Activated CD4-positive, alpha-beta T cell treated with anti-CD3 and anti-CD28 coated beads for 48 hours (primary cell): ENCODE measurements at places on chromosomes 13 and 19.
A peak's percentile ranks its signal among the peaks of the same experiment; 100 is the strongest.

DNA sequence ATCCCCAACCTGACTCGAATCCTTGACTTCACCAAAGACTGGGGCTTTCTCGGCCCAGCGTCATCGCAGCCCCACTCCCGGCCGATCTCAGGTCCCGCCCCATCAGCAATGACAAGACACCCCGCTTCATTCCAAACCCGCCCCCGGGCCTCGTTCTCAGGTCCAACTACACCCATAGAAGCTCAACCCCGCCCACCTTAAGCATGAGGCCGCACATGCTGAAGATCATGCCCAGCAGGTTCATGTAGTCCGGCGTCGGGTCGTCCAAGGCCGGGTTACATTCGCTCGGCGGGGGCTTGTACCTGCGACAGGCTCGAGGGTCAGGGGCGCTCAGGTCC, 2.3 kb downstream of the WDR83 start:
- DNase-seq, result peak; percentile 78

- DNase-seq, result no peak
Measured at GRCh38 chr13:99196466-99197116, 4.1 kb upstream of the UBAC2 start.

GRCh38 chr13:112902101-112902651, 66.8 kb upstream of the MCF2L start:
- no peak for DNase-seq

GRCh38 chr13:100565286-100565685, 23.3 kb downstream of the GGACT start:
- DNase-seq, result no peak

- DNase-seq, result peak; percentile 76
Measured at GRCh38 chr19:34350161-34350561, 14.8 kb upstream of the GPI start.

- no peak for DNase-seq
Measured at GRCh38 chr13:59475911-59476310, 687.8 kb downstream of the DIAPH3 start.

DNA sequence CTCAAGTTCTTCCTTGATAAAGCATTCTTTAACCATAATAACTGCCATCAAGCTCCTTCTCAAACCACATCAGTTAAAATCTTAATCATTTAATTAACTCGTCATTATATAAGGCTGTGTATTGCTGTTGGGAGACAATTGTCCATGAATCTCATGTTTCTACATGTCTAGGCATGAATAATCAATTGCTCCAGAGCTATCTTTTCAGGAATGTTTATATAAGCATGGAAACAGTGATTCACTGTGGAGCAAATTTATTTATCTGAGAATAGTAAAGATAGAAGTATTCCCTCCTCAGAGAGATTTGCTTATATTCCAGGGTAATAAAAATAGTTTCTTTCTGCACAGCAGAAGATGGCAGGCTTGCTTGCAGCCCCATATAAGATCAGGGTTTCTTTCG, 71.1 kb downstream of the CBY2 start:
- no peak for DNase-seq

GRCh38 chr13:34201050-34201913, 383.3 kb downstream of the RFC3 start:
- no peak for DNase-seq

- no peak for DNase-seq
Measured at GRCh38 chr19:16319481-16319880, 5.1 kb upstream of the KLF2 start.

- no peak for DNase-seq
Measured at GRCh38 chr19:55489711-55490477, 1.7 kb downstream of the SSC5D start.

- DNase-seq, result no peak
Measured at GRCh38 chr19:36064826-36065225, 10.1 kb downstream of the WDR62 start.

DNA sequence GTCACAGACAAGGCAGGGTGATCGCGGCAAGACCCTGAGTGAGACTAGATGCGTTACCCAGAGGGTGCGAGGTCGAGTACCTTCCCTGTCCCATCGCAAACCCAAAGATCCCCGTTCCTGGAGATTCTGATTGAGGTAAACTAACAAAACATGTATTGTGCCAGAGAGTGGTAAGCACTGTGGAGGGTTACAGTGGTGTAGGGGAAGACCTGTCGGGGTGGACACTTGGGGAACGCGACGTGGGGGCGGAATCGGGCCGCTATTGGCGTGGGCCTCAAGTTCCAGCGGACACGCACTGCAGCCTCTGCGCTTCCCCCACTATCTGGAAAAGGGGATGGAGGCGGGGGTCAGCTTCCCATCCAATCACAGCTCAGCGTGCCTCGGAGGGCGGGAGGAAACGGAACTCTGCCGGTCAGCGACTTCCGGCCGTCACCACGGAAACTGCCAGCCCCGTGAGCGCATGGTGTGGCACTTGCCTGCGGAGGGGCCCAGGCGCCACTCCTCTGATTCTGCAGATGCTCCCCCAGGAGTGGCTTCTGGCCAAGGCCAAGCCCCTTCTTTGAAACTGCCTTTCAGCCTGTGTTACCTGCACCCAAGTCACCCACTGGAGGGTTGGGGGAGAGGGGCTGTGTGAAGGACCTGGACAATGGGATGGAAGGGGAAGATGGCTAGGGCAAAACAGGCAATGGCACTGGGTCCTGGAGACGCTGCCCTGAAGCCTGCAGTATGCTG, 1.0 kb upstream of the UBE2M start:
- peak; percentile 87 for DNase-seq

DNA sequence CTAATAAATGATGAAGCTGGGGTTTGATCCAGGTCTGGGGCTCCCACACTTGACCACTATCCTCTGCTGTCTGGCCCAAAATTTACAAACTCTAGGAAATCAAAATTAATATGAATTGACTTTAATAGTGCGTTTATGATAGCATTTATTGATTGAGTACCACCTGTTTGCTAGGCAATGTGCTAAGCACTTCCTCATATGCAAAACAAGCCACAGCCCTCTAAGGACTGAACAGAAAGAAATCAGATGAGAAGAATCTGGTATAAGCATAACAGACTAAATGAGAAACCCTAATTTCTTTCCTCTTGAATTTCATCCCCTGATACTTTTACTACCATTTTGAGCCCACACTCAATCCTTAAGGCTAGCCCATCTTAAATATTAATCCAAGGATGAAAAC, 6.6 kb upstream of the MLNR start:
- no peak for DNase-seq

DNA sequence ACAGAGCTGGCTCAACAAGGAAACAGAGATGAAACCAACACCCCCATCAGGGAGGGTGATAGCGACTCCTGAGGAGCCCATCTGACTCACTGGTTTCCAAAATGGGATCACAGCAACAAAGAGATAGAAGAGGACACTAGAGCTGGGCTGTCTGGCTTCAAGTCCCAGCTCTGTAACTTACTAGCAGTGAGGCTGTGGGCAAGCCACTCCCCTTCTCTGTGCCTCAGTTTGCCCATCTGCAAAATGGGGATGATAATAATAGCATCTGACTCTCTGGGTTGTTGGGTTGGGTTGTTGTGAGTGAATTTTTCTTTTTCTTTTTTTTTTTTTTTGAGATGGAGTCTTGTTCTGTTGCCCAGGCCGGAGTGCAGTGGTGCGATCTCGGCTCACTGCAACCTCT, 14.3 kb downstream of the IGSF23 start:
- DNase-seq, result no peak

GRCh38 chr13:35957996-35958395, 173.2 kb downstream of the DCLK1 start:
- DNase-seq, result no peak

GRCh38 chr13:22196777-22197176, 525.9 kb downstream of the FGF9 start:
- no peak for DNase-seq

DNA sequence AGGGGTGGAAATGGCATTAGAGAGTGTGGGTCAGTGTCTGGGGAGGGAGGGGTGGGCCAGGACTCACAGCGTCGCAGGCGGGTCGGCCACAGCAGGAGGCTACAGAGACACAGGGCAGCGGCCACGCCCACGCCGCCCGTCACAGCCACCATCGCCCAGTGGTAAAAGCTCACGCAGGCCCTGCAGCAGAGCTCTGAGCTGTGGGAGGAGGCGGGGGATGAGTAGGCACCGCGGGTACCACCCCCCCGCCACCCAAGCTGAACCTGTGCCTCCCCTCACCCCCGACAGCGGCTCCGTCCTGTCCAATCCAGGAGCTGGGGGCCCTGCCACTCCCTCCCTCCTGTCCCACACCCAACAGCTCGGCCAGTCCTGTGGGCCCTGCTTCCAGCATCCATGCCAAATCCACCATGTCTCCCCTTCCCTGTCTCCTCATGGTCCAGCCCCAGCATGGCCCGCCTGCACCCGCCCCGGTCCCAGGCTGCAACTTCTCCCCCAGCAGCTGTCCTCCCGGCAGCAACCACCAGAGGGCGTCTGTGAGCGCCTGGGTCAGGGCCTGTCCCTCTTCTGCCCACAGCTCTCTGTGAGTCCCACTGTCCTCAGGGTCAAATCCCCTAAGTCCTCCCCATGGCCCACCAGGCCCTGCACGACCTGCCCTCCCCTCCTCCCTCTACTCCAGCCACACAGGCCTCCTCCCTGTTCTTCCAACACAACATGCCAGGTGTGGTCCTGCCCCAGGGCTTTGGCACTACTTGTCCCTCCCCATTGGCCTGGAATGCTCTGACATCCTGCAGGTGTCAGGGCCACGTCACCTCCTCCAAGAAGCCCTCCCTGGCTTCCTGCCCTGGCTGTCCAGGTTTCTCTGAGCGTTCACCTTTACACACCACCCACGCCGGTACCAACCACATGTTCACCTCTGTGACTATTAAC, 6.0 kb downstream of the TEKTIP1 start:
- peak; percentile 86 for DNase-seq

DNA sequence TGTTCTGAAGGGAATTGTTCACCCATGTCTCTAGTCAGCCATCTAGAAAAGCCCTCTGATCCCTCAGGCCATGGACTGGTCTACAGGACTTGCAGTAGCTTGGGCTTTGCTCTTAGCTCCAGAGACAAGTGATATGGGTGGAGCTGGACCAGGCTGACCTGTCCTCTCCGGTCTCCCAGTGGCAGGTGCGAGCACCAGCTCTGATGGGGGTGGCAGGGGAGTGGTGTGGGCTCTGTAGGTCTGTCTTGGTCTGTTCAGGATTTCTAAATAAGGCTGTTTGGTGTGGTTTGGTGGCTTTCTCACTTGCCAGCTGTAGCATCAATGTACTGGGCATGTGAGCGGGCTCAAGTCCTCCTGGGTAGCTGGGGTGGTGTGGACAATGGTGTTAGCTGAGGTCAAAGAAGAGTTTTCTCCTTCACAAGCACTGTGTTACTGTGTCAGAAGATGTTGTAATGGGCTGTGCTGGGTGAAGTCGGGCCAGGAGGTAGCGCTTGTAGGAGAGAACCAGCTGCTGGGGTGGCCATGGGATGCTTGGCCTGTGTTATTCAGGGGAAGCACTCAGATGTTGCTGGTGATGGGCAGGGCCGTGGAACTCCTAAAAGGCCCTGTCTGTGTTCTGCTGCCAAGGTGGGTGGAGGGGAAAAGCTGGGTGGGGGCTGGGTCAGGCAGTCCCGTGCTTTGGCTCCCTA, 16.9 kb downstream of the GPC6 start:
- no peak for DNase-seq

DNA sequence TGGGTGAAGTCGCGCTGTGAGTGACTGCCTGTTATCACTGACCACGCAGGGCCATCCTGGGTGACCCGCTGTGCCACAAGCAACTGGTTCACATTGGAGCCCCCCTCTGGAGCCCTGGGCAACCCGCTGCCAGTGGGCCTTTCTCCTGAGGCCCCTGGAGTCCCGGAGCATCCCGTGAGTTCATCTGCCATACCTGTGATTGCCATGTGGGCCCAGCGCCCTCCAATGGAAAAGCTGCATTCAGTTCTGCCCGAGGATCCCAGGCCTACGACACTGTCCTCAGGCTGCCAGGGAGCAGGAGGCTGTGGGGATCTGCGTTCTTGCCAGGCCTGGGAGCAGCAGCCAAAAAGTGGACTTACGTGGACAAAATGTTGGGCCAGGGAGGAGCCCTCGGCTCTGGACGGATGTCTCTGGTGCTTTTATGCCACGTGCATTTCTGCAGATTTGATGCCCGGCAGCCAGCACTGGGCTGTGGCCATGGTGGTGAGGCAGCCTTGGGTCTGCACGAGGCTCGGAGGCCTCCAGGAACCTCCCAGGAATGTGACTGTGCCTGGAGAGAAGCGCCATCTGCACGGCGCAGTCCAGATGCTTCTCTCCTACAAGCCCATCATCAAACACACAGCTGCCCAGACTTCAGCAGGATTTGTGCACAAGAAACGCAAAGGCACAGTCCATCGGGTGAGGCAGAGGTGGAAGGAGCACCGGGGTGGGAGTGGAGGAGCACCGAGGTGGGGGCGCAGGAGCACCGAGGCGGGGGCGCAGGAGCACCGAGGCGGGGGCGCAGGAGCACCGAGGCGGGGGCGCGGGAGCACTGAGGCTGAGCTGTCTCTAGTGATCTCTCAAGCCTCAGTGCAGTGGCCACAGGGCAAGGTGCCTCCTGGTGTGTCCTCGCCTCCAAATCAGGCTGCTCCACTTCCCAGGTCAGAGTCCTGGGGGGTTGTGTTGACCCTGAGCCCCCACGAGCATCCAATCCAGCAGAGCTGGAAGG, 44.0 kb downstream of the C13orf46 start:
- DNase-seq, result no peak

DNA sequence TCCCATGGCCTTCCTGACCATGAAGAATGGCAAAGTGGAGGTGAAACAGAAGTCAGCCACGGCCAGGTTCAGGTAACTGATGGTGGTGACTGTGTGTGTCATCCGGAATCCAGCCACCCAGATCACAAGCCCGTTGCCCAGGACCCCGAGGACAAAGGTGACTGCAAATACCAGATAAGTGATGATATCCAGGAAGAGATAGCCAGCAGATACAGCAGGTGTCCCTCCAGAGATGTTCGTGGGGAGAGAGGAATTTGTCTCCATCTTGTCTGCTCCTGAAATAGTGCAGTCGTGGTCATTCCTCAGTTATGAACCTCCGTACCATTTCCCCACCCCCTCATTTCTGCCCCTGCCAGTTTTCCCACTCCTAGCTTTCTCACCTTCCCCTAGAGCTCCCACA, 4.9 kb downstream of the FPR1 start:
- DNase-seq, result no peak

GRCh38 chr19:28636016-28636629, 576.8 kb downstream of the UQCRFS1 start:
- DNase-seq, result no peak

GRCh38 chr19:3607303-3608078, 816 bp upstream of the TBXA2R start:
- no peak for DNase-seq

DNA sequence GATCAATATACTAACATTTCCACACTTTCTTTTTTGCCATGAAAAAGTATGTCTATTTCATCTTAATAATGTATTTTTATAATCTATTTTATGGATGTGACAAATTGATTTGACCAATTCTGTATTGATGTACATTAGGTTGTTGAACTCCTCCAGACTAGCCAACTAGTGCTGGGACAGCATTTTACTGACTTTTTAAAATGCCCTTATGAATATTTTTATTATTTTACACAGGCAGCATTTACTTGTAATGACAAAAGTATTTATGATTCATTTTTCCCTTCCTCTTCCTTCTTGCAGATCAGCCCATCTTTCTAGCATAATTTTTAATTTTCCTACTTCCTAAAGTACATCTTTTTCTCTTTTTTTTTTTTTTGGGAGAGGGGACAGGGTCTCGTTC, 918 bp upstream of the FUZ start:
- no peak for DNase-seq

GRCh38 chr13:27016875-27017274, 154.7 kb downstream of the USP12 start:
- no peak for DNase-seq

GRCh38 chr13:23889615-23890607, 711 bp upstream of the MIPEP start:
- no peak for DNase-seq

- no peak for DNase-seq
Measured at GRCh38 chr19:7739801-7740681, 7.3 kb downstream of the CD209 start.
